Activated CD8-positive, alpha-beta T cell treated with anti-CD3 and anti-CD28 coated beads, Interleukin-2, amount 10 ng/mL, durations not matched to agents 7 days and 5 days (primary cell): ENCODE measurements at places on chromosomes 7 and 10. TPM values are rescaled to one million over a fixed set of nuclear protein-coding genes. Genes with fewer than 3 reads are reported as not detected.

The C10orf95 gene
- total RNA-seq, result not detected

The RADIL gene
- total RNA-seq, result 0.50 TPM

The EDRF1 gene
- 34.1 TPM for total RNA-seq

The SAMD9L gene
- 109 TPM for total RNA-seq

The CASP7 gene
- total RNA-seq, result 32.6 TPM
